ENCODE measurements at places on chromosomes 6 and 20.

DNA sequence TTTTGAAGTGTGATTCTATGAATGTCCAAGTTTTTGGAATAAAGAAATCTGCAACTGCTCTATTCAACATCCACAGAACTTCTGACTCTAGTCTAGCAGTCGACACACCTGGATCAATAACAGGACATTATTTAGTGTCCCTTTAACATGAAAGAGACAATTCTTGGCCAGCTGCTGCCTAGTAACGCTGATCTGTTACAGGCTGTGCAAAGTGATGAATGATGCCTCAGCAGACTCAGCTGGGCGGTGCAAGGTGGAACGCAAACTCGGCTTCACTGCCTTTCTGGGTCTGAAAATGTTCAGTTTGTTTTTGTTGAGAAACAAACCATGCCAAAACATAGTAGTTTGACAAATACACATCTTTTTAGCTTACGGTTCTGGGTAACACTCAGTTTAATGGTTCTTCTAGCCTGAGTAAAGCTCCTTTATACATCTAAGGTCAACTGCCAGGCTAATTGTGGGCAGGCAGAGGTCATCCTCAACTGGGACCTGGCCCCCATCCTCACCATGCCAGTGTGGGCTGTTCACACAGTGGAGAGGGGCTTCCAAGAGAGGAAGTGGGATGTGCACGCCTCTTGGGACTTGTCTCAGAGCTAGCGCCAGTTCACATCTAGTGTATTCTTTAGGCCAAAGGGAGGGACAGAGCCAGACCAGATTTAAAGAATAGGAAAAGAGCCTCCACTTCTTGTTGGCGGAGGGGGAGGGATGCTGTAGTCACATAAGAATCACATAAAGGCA lies 879.7 kb downstream of the QKI start:
- DNase-seq = no peak

GRCh38 chr20:50982363-50982762 lies 23.7 kb downstream of the MOCS3 start:
- peak; percentile 41 for DNase-seq

GRCh38 chr6:150906641-150907326 lies 41.3 kb downstream of the MTHFD1L start:
- no peak for DNase-seq

- no peak for DNase-seq
Observed at GRCh38 chr6:162108041-162108440, 619.5 kb downstream of the PRKN start.

- DNase-seq = no peak
Observed at GRCh38 chr6:166499350-166500163, 86.9 kb downstream of the RAMACL start.

- no peak for DNase-seq
Observed at GRCh38 chr6:105024803-105025202, 67.9 kb downstream of the LIN28B start.

GRCh38 chr6:130409418-130410100 lies 43.7 kb downstream of the TMEM200A start:
- no peak for DNase-seq

- DNase-seq = no peak
Observed at GRCh38 chr6:167481307-167481926, 156.5 kb downstream of the TTLL2 start.

DNA sequence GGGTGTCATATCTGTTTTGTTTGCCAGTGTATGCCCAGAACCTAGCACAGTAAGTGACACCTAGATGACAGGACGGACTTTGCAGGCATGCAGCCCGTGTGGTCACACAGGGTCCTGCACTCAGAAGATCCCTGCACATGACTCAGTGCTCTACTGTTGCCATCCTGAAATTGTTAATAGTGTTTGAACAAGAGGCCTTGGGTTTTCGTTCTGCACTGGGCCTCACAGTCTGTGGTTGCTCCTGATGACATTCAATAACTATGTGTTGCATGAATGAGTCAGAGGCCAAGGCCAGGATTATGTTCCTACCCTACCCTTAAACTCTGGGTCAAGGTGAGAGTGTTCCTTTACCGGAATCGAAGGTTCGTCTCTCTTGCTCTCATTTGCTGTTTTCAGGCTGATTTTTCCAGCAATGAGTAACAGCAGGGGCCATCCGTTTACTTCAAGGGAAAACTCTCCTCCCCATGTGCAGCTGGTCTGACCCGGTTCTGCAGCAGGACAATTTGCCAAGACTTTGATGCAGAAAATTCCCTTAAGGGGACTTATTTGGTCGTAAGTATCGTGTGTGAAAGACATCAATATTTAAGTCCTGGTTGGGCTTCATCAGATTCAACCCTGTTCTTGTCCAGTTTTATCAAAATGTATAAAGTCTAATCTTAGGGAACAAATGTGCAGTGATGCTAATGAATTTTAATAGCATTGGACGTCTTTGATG lies 13.0 kb upstream of the PFDN4 start:
- DNase-seq = peak; percentile 63

DNA sequence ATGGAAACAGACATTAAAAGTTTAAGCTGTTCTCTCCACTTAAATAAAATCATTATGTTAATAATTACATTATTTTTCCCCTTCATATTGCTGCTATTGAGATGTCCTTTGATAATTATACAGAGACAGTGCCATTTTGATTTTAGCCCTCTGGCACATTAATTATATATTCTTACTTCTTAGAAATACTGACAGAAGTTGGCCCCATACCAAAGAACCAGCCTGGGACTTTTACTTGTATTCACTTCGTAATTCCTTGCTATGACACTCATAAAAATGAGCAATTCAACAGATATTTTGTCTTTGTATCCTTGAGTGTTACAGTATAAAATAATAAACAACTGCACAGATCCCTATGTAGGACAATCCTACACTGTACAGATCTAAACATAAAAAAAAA lies 743.7 kb downstream of the TBC1D32 start:
- no peak for DNase-seq

- DNase-seq = no peak
Observed at GRCh38 chr6:5241252-5241651, 19.5 kb downstream of the LYRM4 start.

GRCh38 chr6:149372062-149372461 lies 28.0 kb upstream of the SUMO4 start:
- no peak for DNase-seq

- DNase-seq = no peak
Observed at GRCh38 chr6:112359863-112360262, 12.7 kb downstream of the RFPL4B start.

DNA sequence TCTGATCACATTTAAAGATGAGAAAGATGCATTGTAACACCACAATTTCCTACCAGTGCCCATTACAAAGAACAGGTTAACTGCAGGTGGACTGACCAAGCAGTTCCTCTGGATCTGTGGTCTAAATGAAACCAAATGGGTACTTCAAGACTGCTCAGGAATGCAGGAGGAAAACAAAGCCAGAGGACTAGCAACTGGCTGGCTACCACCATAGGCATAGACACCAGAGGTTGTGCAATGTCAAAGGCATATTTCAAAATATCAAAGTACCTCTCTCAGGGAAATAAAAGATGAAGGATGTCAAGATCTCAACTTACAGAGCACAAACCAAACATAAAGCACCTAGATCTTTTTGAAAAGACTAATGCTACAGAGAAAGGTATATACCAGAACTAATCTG lies 65.5 kb downstream of the GMDS start:
- DNase-seq = no peak

DNA sequence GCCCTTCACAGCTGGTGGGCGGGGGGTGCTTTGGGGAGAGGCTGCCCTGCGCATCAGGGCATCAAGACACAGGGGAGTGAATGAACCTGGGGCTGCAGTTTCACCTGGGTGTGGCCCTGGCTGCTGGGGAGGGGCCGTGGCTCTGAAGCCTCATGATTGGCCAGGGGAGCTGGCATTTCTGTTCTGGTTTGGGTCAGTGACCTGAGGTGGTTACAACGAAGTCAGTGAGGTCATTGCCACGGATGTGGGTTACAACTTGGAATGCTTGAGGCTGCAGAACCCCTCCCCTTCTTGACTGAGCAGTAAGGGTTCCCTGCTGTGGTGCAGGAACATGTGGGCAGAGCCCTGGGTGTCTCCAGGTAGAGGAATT lies 3.0 kb downstream of the TCEA2 start:
- DNase-seq = no peak

DNA sequence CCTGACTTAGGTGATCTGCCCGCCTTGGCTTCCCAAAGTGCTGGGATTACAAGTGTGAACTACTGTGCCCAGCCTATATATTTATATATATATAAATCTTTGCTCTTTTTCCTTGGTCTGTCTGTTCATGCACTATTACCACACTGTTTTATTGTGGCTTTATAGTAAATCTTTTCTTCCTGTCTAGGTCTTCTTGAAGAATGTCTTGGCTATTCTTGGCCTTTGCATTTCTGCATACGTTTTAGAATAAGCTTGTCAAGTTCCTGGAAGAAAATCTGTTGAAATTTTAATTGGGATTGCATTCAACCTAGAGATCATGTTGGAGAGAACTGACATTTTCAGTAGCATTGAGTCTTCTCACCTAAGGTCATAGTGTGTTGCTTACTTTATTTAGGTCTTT lies 37.1 kb downstream of the MYO6 start:
- DNase-seq = no peak

DNA sequence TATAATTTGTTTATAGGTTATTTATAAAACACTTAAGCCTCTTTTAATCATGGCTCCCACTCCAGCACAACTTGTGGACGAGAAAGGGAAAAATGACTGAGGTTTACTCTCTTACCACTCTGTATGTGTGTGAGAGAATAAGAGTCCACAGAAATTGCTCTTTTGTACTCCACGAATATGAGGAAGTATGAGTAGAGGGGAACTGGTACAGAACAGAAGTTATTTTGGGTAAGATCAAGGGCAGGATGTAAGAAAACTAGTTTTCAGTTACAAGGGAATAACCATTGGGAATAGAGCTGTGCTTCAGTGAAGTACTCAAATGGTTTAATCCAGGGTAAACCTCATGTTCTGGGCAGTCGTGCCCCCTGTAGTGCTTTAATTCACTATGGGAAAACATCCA lies 72.6 kb downstream of the REV3L start:
- no peak for DNase-seq

- no peak for DNase-seq
Observed at GRCh38 chr20:23269954-23270353, 80.6 kb upstream of the NXT1 start.

- DNase-seq = no peak
Observed at GRCh38 chr6:8627085-8627861, 191.9 kb upstream of the SLC35B3 start.

Measured in right hindlimb (tissue), 1 donor.